T-helper 1 cell (primary cell): ENCODE measurements at places on chromosomes 12 and 14.

GRCh38 chr12:48999371-49000131 is at the start of gene DDN:
DDN (minus strand) TSS chr12:48999375; CDS start chr12:48999287, 88 bp downstream.
- peak; percentile 48 for DNase-seq

DNA sequence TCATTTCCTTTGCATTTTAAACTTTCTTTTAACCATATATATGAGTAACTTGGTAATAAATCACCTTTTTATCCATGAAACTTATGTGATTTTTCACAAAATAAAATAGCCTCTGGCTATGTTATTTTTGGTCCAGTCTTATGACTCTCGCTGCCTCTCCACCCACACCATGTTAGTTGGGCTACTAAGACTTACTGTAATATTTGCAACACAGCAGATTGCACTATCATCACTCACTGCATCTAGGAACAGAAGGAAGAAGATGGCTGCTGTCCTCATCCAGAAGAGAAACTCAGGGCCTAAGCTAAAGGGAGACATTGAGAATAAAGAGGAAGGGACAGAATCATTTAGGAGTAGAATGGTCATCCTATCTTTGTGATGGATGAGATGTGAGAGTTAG is 12.6 kb upstream of the B4GALNT3 start:
- DNase-seq = no peak

DNA sequence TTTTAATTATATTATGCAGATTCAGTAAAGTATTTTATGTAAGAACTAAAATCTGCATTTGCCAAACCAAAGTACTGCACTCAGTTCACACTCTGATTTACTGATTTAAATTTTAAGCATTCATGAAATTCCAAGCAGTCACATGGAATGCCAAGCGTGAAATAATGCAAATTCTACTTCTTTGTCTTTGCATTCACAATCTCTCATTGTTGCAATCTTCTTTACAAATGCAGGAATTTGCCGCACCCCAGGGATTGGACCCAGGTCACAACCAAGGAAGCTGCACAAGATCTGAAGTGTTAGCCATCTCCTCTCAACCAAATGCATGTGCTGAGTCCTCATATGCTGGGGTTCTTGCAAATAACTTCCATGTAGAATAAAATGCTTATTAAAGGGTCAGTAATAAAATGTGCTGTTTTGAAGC is 71.9 kb downstream of the TUNAR start:
- DNase-seq = no peak

DNA sequence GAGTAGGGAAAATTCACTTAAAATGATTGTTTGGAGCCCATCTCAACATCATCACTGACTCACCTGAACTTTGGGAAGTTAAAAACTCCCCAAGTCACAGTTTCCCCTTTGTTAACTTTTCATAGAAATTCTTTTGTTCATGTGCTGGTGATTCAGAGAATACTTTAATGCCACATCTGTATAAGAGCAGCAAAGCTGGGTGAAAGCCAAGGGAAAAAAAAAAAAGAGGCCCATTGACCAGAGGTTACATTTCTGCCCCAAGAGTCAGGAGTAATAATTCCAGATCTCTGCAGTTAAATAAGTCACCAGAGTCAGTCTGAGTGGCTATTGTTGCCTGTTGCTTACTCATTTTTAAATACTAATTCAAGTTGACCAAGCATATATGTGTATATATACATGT is 136.4 kb upstream of the LGR5 start:
- DNase-seq = no peak

DNA sequence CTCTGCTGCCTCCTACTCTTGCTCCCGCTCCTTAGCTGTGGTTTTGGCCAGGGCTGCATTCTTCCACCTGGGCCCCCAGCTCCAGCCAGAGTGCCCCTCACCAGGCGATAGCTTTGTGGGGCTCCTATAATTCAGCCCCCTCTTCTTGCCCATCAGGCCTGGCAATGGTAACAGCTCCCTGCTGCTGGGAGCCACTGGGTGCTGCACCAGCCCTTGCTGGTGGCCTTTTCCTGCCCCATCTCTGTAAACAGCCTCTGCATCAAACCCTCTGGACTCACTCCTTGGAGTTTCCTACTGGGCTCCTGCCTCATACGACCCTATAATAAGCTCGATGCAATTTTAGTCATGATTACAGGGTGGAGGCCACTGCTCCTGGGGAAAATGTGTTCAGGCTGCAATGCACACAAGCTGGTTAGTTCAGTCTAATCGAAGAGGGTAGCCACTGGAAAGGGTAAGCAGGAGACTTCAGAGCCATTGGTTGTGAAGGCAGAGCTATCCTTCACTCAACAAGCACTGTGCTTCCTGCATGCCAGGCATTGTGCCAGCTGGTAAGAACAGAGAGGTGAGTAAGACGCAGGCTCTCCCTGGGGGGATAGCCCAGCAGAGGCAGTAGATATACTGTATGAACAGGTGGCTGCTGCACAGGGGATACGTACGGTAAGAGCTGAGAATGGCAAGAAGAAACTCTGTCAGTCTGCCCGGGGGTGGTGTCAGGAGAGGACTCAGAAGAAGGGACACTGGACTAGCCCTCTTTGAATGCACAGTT is 24.7 kb downstream of the CLMN start:
- DNase-seq = no peak

- no peak for DNase-seq
Measured at GRCh38 chr12:131098178-131098981, 144.7 kb downstream of the ADGRD1 start.

GRCh38 chr14:30680036-30680435 is 57.9 kb downstream of the SCFD1 start:
- no peak for DNase-seq

GRCh38 chr14:96100161-96101064 is 61.3 kb downstream of the C14orf132 start:
- DNase-seq = peak; percentile 52

- no peak for DNase-seq
Measured at GRCh38 chr14:34781242-34781641, 66.8 kb upstream of the CFL2 start.

- no peak for DNase-seq
Measured at GRCh38 chr14:94593376-94593748, 12.1 kb downstream of the SERPINA5 start.

DNA sequence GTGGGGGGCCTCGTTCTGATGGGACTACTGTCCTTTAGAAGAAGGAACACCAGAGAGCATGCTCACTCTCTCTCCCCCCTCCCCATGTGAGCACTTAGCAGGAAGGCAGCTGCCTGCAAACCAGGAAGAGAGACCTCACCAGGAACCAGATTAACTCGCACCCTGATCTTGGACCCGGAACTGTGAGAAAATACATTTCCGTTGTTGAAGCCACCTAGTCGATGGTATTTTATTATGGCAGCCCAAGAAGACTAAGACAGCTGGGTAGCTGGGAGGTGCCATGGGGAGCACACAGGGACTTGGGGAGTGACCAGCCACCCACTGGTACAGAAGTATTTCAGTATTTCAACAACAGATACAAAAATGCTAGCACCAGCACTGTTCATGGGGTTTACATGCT is 59.0 kb downstream of the VCPKMT start:
- DNase-seq = no peak

DNA sequence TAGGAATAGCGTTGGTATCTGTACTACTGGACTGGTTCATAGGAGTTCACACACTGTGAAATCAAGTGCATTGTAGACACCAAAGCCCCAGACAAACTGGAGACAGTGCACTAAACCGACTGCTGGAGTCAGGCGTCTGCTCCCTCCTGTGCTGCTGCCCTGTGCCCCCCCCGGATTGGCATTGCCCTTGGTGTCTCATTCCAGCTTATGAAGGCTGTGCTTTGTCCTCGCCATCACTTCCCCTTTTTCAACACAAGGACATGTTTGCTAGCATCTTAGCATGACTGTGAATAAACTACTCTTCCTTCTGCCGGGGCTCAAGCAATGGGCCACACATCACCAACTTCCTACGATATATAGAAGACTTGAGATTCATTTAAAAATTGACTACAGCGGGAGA is 84.0 kb downstream of the TMCC3 start:
- no peak for DNase-seq
